Placental epithelial cell (primary cell): ENCODE measurements at places on chromosomes 16 and 17. TPM values are rescaled to one million over a fixed set of nuclear protein-coding genes. Genes with fewer than 3 reads are reported as not detected.

The CD68 gene
- 2.4 and 3.3 TPM in 2 replicates for total RNA-seq

The HOXB13 gene
- total RNA-seq: not detected in 2 replicates

The TBC1D3L gene
- 10.1 and 21.6 TPM in 2 replicates for total RNA-seq

The SHISA9 gene
- under 0.01 and 1.8 TPM in 2 replicates for total RNA-seq

The PLA2G10 gene
- total RNA-seq: 0.43 TPM in 1 of 2 replicates, not detected in the other

The RAB11FIP4 gene
- 17.3 and 24.5 TPM in 2 replicates for total RNA-seq

The GAST gene
- not detected in 2 replicates for total RNA-seq

The KRTAP3-1 gene
- not detected in 2 replicates for total RNA-seq

The TP53TG3C gene
- total RNA-seq: not detected in 2 replicates

The TUBG2 gene
- 13.0 and 15.7 TPM in 2 replicates for total RNA-seq

The TAT gene
- total RNA-seq: not detected in 2 replicates

The SLC16A3 gene
- 87.9 and 172 TPM in 2 replicates for total RNA-seq

The KRT31 gene
- total RNA-seq: not detected in 2 replicates

The CDRT15L2 gene
- total RNA-seq: not detected in 2 replicates
